NCI-H2081 treated with DMSO at 0.1 percent for 48 hours (cell line): ENCODE measurements at places on chromosomes 4 and X.

DNA sequence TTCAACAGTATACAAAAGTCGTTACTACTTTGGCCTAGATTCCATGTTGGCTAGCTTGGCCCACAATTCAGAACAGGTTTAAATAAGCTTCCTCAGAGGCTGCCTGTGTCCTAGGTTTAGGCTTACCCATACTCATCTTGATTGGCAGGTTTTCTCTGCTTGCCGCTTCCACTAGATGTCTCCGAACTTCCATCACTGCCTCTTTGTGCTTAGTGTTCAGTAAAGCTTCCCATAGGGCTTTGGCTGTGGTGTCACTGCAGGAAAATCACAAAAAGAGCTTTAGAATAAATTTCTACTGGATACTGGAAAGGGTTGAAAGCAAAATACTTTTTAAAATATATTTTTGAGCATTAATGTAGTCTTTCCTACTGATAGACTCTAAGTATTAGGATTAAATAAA is 52.4 kb downstream of the SCFD2 start:
- DNase-seq, result no peak

DNA sequence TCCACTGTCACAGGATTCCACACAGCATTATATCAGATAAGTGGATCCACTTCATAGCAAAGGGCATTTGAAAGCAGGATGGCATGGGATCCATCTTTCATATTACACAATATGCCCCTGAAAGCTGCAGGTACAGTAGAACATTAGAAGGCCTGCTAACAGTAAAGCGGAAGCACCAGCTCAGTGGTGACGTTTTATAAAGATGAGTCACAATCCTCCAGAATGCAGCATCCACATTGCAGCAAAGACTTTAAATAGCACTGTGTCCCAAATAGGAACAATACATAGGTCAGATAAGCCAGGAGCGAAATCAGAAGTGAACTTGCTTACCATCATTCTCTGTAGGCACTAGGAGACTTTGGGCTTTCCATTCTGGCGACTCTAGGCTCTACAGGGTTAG is 609.5 kb upstream of the FAT1 start:
- no peak for DNase-seq

- no peak for DNase-seq
Observed at GRCh38 chrX:148069759-148070503, 88.8 kb downstream of the FMR1NB start.

GRCh38 chrX:15217161-15217560 is 52.7 kb downstream of the ASB9 start:
- DNase-seq, result no peak

DNA sequence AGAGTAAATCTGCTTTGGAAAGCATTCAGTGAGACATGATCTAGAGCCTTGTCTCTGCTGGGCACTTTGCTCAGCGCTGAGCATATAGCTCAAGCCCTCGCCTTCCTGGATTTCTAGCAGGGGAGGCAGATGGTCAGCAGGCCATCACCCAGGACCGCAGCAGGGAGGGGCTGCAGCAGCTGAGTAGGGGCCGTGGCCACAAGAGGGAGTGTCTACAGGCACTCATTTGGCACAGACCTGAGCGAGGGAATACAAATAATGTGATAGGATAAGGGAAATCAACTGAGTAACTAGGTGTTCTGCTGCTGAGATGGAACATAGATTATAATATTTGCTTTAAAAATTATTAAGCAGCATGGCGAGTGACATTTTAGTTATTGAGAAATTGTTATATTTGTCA is 30.2 kb downstream of the OFD1 start:
- no peak for DNase-seq

- no peak for DNase-seq
Observed at GRCh38 chr4:158172261-158173258, at the start of gene GASK1B. Gene GASK1B, minus strand, starts transcription at chr4:158173025. Its CDS starts 1,650 bp downstream, at chr4:158171375.

- no peak for DNase-seq
Observed at GRCh38 chr4:61462451-61463326, 262.6 kb downstream of the ADGRL3 start.

DNA sequence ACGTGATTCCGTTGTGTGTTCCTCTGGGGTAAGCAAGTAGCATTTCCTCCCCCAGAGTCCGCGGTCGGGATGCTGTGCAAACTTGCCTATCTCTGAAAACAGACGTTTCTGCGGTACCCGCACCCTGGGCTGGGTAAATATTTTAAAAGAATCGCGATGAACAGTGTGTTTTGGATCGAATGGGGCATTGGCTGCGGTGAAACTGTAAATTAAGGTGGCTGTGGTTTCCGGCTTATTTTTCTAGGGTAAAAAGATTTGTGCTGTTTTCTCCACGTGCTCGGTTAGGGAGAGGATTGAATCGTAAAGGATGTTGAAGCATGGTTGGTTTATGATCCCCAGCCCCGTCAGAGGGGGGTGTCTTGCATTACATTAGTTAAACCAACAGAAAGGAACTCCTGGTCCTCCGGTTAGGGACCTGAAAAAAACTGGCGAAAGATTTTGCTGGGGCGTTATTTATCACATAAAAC is 1.2 kb downstream of the HHIP start:
- no peak for DNase-seq

DNA sequence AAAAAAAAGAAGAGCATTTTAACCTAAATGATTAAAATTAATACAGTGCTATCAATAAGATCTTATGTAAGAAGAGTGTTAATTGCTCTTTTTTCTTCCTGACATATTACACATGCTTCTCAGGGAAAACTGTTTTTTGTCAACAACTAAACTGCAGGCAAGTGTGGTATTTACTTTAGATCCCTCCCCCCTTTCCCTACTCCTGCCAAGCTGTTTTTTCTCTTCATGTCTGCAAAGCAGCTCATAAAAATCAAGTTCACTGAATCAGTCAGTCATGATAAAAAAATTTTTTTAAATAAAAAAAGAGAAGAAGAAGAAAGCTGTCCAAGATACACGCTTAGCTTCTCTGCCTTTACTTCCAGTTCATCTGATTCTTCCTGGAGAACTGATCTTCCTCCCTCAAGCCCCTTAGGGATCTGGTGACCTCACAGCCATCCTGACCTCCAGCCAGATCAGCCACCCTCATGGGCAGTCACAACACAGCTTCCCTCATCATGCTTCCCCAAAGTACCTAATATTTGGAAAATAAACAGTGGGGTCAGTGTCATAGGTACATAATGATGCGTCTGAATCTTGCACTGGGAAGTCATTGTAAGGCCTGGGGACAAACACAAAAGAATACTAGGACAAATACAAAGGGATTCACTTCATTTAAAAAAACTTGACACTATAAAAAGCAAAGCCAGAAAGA is 87.0 kb downstream of the ZNF827 start:
- DNase-seq, result no peak

GRCh38 chrX:97215186-97215585 is 331.5 kb downstream of the RPA4 start:
- no peak for DNase-seq

- DNase-seq, result no peak
Observed at GRCh38 chr4:7941111-7941964, 1.7 kb upstream of the AFAP1 start.

- no peak for DNase-seq
Observed at GRCh38 chr4:27048429-27049238, 188.0 kb downstream of the STIM2 start.

- DNase-seq, result no peak
Observed at GRCh38 chr4:32191961-32192360, 1471.8 kb downstream of the PCDH7 start.

GRCh38 chr4:26362745-26363439 is 42.1 kb downstream of the RBPJ start:
- no peak for DNase-seq

DNA sequence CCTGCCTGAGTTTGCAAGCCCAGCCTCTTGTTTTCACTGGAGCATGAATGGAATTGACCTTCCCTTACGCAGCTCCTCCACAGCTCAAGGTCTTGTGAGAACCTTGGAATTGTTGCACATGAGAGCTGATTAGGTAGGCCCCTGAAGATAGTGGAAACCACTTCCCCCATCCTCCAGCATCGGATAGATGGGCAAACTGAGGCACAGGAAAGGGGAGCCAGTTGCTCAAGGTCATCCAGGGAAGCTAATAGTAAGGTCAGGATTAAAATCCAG is 27.2 kb downstream of the PJA1 start:
- DNase-seq, result no peak
